Mesothelial cell of epicardium (in vitro differentiated cells): ENCODE measurements at places on chromosomes 7 and 10.

- H3K36me3 ChIP-seq: no peaks in the 10 kb centered on the region
- no peaks in the 10 kb centered on the region for H3K27me3 ChIP-seq
- H3K27ac ChIP-seq: peak overlapping the region; percentile 59
- H3K4me3 ChIP-seq: no peak overlapping the region
Measured at GRCh38 chr10:62112300-62112699, 156.3 kb downstream of the RTKN2 start.

- no peaks in the 10 kb centered on the region for H3K36me3 ChIP-seq
- peaks cover 6% of the 10 kb centered on the region for H3K4me1 ChIP-seq
- no peak for DNase-seq
Measured at GRCh38 chr7:16515785-16516685, 10.6 kb upstream of the LRRC72 start.

GRCh38 chr10:4409319-4409718 lies 416.7 kb upstream of the AKR1E2 start:
- H3K27me3 ChIP-seq: no peaks in the 10 kb centered on the region
- H3K4me1 ChIP-seq: peaks cover 3% of the 10 kb centered on the region
- H3K27ac ChIP-seq: no peak overlapping the region
- H3K36me3 ChIP-seq: no peaks in the 10 kb centered on the region
- no peak overlapping the region for H3K4me3 ChIP-seq

- H3K36me3 ChIP-seq: peaks cover 5% of the 10 kb centered on the region
- peaks cover 39% of the 10 kb centered on the region for H3K27me3 ChIP-seq
- H3K4me1 ChIP-seq: peaks cover 21% of the 10 kb centered on the region
- H3K27ac ChIP-seq: peak overlapping the region; percentile 16
- peak; percentile 35 for DNase-seq
- H3K4me3 ChIP-seq: peak overlapping the region; percentile 65
Measured at GRCh38 chr7:50793120-50793946, 10.6 kb upstream of the GRB10 start.

GRCh38 chr7:6407434-6407833 lies 40.3 kb downstream of the DAGLB start:
- H3K27me3 ChIP-seq: no peaks in the 10 kb centered on the region
- H3K4me1 ChIP-seq: peaks cover 3% of the 10 kb centered on the region
- no peak for DNase-seq
- peak overlapping the region; percentile 47 for H3K27ac ChIP-seq
- no peak overlapping the region for H3K4me3 ChIP-seq

GRCh38 chr7:80999100-80999499 lies 80.2 kb upstream of the SEMA3C start:
- H3K4me1 ChIP-seq: peaks cover 10% of the 10 kb centered on the region
- no peaks in the 10 kb centered on the region for H3K27me3 ChIP-seq
- H3K36me3 ChIP-seq: peaks cover 4% of the 10 kb centered on the region
- no peak for DNase-seq
- H3K27ac ChIP-seq: no peak overlapping the region

DNA sequence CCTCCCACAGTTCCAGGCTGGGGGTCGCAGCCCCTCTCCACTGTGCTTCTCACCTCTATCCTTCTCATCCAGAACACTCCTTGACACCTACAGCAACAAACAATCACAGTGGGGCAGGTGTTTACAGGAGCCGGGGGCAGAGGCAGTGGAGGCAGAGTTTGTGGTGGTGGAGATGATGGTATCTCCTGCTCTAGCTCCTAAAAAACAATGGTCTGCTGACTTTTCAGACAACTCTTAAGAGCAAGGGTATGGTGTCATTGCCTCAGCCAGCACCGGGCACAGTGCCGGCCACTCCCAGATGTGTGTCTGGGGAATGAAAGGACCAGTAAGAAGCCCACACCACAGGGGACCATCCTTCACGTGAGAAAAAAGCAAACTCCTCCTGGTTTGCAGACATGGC lies 36.3 kb upstream of the ANTXRL start:
- H3K4me1 ChIP-seq: peaks cover 3% of the 10 kb centered on the region
- H3K4me3 ChIP-seq: no peak overlapping the region
- no peak overlapping the region for H3K27ac ChIP-seq
- H3K36me3 ChIP-seq: no peaks in the 10 kb centered on the region
- no peak for DNase-seq

- H3K4me3 ChIP-seq: no peak overlapping the region
- H3K4me1 ChIP-seq: peaks cover 19% of the 10 kb centered on the region
- H3K36me3 ChIP-seq: no peaks in the 10 kb centered on the region
- no peak for DNase-seq
- no peak overlapping the region for H3K27ac ChIP-seq
Measured at GRCh38 chr10:24887855-24888231, 64.6 kb downstream of the PRTFDC1 start.

DNA sequence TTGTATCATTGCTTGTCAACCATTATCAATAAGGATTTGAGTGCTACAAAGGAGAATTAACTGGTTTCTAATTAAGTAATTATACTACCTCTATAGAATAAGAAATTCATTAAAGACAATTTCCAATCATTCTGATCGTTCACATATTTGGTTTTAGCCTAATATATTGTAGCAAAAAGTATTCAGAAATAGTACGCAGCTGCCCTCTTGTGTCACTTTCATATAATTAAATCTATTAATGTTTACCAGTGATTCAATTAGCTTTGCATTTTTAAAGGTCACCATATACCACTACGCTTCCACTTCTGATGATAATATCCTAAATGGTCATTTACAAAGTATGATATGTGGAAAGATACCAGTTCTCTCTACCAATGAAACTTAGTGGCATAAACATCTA lies 128.3 kb downstream of the NEBL start:
- H3K36me3 ChIP-seq: no peaks in the 10 kb centered on the region
- no peaks in the 10 kb centered on the region for H3K27me3 ChIP-seq
- no peak for DNase-seq
- H3K4me1 ChIP-seq: peaks cover 27% of the 10 kb centered on the region
- H3K4me3 ChIP-seq: no peak overlapping the region
- no peak overlapping the region for H3K27ac ChIP-seq
